ENCODE measurements at places on chromosomes 2 and 18.

DNA sequence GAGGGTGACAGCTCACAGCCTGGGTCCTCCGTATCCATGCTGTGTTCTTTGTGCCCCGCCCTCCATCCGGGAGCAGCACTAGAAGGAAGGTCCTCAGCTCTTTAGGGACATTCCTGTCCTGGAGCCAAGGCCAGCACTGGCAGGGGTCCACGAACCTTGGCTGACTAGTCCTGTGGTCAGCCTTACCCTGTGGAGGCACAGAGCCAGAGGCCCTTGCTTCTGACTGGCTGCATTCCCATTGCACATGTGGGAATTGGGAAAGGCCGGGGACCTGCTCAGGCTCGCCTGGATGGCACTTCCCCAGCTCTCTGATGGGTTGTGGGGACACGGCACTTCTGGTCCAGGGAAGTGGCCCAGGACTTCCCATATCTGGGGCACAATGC, 24.9 kb upstream of the RHOB start:
- DNase-seq = no peak

- DNase-seq = peak; percentile 22
Observed at GRCh38 chr2:68385220-68385906, 20.3 kb downstream of the PLEK start.

- DNase-seq = peak; percentile 25
Observed at GRCh38 chr18:12038082-12038638, 55.5 kb upstream of the ANKRD62 start.

DNA sequence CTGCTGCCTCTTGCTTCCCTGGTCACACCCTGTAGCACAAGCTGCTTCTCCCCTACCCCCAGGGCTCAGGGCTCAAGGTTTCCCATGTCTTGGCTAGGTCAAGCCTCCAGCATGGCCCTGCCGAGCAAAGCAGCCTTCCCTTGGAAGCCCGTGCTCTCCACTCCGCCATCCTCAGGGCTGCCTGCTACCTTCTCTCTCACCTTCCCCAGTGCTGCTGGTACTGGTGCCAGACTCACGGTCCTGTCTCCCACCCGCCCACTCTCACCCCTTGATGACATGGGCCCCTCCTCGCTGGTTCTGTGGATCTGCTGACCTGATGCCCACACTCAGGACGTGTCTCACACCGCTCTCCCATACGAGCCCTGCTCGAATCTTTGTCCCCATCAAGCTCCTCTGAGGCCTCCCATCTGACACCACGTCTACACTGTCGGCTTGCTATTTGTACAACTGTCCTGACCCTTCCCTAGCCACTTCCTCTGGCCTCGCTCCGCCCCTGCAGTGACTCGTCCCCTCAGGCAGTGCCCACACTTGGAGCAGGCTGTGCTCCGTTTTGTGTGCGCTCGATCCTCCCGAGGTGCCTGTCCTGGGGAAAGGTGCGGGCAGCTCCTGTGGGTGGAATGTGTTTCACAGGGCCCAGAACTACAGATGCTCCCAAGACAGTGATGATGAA, 49.9 kb downstream of the ZAP70 start:
- DNase-seq = no peak

DNA sequence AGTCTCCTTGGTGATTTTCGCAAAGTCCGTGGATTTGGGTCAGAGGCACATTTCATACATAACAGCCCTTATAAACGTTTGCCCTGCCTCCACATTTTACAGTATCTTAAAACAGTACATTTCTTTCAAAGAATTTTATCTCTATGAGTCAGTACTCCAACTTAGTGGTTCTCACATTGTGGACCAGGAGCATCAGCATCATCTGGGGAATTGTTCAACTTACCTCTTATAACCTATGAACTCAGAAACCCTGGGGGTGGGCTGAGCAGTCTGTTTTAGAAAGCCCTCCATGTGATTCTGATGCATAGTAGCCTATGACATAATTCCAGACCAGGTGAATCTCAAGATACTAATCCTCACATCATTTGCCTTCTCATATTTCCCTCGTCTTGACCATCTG, 12.4 kb downstream of the SUPT7L start:
- DNase-seq = no peak

DNA sequence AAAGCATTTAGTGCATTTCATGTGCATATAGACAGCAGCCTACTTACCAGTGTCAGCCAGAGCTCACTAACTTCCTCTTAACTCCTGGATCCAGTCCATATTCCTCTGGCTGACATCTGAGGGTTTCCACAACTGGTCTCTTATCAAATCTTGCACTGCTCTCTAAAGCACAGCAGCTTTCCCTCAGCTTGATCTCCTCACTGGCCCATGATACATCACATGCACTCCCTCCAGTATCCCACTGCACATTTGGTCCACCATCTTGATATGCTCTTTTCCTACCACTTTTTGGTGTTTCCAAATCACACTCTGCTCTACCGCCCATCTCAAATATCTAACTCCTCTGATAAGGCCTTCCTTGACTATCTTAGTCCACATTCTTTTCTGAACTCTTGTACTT, 105.0 kb upstream of the ZFP36L2 start:
- no peak for DNase-seq

DNA sequence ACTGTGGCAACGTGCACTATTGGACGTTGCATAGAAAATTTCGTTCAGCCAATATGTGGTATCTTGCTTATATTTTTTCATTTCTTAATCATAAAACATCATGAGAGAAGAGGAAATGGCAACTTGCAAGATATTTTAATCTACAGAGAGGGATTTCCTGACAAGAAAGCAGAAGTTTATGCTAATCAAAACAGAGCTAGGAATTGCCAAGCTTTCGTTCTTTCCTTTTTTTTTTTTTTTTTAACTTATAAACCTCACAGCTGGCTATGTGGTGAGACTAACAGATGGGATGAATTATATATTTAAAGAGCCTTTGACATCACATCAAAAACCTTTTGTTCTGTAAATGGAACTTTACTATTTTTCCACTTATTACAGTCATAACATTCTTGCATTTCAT, 1136.9 kb upstream of the TMEFF2 start:
- no peak for DNase-seq

- DNase-seq = no peak
Observed at GRCh38 chr2:226790431-226790830, 9.2 kb downstream of the IRS1 start.

GRCh38 chr18:48749768-48750167, 201.0 kb downstream of the SMAD7 start:
- DNase-seq = no peak
